ENCODE measurements at places on chromosomes 2 and 18.

GRCh38 chr18:8538935-8539334, 70.3 kb upstream of the RAB12 start:
- no peak for DNase-seq

DNA sequence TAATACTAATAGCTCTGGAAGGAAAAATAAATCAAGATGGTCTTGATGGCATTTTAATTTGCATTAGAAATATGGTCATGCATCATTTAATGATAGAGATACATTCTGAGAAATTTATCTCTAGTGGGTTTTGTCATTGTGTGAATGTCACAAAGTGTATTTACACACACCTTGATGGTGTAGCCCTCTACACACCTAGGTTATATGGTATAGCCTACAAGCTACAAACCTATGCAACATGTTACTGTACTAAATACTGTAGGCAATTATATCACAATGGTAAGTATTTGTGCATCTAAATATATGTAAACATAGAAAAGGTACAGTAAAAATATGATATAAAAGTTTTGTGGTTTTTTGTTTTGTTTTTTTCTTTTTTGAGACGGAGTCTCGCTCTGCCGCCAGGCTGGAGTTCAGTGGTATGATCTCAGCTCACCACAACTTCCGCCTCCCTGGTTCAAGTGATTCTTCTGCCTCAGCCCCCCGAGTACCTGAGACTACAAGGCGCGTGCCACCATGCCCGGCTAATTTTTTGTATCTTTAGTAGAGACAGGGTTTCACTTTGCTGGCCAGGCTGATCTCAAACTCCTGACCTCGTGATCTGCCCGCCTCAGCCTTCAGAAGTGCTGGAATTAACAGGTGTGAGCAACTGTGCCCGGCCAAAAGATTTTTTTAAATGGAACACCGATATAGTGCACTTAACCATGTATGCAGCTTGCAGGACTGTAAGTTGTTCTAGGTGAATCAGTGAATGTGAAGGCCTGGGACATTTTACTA, 83.7 kb upstream of the UBXN4 start:
- DNase-seq = no peak

- DNase-seq = no peak
Observed at GRCh38 chr2:240919786-240920782, 13.9 kb downstream of the CROCC2 start.

GRCh38 chr2:45458909-45459563, 152.0 kb downstream of the SRBD1 start:
- no peak for DNase-seq

DNA sequence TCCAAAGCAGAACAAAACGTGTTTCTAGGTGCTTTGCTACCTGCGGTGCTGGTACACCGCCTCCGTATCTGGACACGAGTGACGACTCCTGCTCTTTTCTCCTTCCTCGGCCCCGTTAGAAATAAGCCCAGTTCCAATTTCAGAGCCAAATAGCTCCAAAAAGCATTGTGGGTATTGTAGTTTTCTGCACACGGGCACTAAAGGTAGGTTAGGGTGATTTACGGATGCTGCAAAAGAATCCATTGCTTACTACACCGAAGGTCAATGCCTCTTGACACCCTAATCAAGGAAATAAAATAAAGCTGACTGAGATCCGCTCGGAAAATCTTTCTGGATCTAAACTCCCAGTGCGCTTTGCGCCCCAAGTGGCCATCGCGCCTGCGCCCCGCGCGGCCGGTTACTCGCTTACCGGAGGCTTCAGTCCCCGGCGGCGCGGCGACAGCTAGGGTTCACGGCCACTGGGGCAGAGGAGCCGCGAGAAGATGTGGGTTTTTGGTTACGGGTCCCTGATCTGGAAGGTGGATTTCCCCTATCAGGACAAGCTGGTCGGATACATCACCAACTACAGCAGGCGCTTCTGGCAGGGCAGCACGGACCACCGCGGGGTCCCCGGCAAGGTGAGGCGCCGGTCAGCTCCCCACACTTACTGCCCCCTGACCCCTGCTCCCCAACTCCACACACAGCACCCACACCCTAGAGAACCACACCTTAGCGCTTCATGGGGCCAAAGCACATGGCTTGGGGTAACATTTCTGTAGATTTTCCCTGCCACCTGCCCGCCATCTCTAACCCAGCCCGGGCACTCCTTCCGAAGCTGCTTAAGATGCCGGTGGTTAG, at the start of gene CHAC2:
Gene CHAC2 (plus strand): TSS at position 400 of the 837 bp plus-strand sequence. CDS start 83 bp downstream, at position 483.
- DNase-seq = peak; percentile 74

DNA sequence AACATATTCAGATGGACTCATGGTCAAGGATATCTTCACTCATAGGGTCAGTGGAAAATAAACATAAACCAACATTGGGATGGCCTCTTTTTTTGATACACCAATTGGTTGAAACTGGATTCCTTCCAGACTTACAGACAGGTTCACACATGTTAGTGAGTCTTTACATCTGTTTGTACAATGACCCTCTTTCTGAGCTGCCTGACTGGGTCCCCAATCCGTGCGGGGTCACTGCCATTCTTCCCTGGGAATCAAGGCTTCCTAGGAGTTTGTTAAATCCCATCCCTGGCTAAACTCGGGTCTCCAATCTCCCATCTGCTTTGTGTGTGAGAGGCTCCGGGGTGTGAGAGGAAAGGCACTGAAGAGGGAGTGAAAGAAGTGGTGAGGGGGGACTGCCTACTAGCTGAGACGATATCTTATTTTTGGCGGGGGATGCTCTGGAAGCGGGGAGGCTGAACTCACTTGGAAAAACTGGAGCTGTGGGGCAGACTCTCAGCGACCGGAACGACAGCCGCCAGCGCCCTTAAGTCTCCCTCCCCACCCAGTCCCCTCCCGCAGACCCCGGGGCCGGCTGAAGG, 487 bp downstream of the STARD6 start:
- no peak for DNase-seq

- no peak for DNase-seq
Observed at GRCh38 chr2:19799881-19800780, 101.7 kb downstream of the TTC32 start.

DNA sequence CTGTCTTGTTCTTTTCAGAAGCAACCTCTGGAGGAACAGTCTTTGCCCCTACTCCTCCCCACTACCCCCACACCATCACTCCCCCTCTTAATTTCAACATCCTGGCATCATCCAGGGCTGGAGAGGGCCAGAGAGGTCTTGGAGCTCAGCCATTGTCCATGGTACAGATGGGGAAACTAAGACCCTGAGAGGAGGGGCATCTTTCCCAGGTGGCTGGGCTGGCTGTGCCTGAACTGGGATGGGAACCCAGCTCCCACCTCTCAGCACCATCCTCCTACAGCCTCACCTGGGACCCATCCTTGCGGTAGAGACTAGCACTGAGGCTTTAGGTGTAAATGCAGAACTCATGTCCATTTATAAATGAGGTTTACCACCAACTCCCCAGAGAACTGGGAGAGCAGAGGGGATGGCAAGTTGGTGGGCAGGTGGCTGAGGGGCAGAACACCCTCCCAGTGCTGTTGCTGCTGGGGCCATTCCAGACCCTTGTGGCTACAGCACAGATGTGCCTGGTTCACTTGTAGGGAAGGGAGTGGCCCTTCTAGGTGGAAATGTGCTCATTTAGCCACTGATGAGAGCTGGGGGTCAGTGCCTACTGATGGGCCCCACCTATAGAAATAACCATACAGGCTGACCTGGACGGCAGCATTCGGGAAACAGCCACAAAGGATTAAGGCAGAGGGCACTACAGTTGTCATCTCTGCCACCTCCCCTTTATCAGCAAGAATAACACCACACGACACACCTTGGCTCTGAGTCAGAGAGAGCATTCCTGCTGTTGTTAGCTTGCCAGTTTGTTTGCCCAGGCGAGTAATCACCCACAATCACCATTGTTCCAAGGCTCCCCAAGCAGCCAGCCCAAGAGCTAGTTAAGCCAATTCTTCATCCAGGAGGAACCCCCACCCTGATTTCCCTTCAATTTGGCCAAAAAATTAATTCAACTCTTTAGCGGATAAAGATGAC, 2.1 kb downstream of the MLPH start:
- DNase-seq = no peak

DNA sequence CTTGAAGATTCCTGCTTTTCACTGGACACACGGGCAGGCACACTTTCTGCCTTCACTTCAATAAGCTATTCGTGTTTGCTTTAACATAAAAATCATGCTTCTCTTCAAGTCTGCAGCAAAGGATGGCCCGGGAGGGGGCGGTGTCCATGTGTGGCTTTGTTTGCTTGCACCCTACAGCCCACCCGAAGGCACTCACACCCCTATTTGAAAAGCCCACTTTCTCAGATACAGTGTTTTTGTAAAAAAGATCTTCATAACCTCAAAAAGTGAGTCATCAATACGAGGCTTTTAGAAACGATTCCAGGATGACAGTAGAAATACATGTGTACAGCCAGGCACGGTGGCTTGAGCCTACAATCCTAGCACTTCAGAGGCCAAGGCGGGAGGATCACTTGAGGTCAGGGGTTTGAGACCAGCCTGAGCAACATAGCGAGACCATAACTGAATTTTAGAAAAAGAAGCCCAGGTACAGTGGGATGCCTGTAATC, 36.5 kb upstream of the HPCAL1 start:
- DNase-seq = no peak

GRCh38 chr18:8330575-8330974, 278.7 kb upstream of the RAB12 start:
- no peak for DNase-seq

GRCh38 chr2:217077831-217078407, 218.1 kb upstream of the TNP1 start:
- DNase-seq = no peak

GRCh38 chr2:181678861-181679543, 1.3 kb downstream of the NEUROD1 start:
- no peak for DNase-seq

DNA sequence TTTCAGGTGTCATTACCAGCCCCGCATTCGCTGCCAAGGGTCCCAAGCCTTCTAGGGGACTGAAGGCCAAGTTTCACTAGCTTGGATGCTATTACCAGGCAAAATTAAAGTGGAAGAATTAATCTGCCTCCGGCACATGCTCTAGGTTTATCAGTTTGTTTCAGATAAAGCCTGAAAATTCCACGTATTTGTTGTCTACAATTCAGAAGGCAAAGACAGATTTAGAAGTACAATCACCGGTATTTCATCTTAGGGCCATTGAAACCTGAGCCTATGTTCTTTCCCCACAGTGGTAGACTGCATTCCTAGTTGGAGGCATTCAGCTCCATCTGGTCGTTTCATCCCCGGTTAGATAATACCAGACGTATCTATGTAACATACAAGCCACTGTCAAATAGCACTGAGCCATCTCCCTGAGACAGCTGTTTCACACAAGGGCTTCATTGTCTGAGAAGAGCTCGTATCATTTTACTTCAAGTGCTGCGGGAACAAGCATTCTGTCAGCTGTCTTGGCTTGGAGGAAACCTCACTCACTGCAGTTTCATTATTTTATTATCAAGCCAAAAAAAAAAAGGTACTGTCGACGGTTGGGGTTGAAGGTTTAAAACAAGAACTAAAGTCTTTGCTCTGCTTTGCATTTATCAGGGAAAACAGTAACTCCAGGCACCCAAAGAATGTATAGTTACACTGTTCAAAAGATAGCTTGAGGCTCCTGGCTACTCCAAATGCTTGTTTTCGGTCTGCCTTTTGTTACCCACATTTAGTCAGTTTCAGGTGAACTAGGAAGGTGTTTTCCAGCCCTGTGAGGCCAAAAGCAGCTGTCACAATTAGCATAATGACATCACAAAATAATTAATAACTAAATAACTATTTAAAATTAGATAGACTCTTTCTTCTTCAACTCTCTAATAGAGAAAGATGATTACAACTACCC, 76.7 kb downstream of the TGIF1 start:
- peak; percentile 69 for DNase-seq
